ENCODE measurements at places on chromosomes 6 and 20. TPM values are rescaled to one million over a fixed set of nuclear protein-coding genes. Genes with fewer than 3 reads are reported as not detected.

WFDC10B gene
- polyA plus RNA-seq = not detected

DPM1 gene
- polyA plus RNA-seq = 71.4 TPM

BPIFA3 gene
- polyA plus RNA-seq = not detected

HAO1 gene
- polyA plus RNA-seq = 0.07 TPM

ARFGEF3 gene
- 6.4 TPM for polyA plus RNA-seq

BTBD3 gene
- 65.3 TPM for polyA plus RNA-seq

GUCA1A gene
- 0.24 TPM for polyA plus RNA-seq

TNFAIP3 gene
- 10.7 TPM for polyA plus RNA-seq

CD40 gene
- 5.9 TPM for polyA plus RNA-seq

NHSL1 gene
- polyA plus RNA-seq = 11.6 TPM

IL17F gene
- 0.28 TPM for polyA plus RNA-seq

PLAGL1 gene
- 68.5 TPM for polyA plus RNA-seq

HRH3 gene
- not detected for polyA plus RNA-seq

CD24 gene
- 1,256 TPM for polyA plus RNA-seq

Data from right renal cortex interstitium (tissue), 3 donors.